ENCODE measurements at places on chromosomes 3 and 15.

GRCh38 chr15:79769933-79770759 is 126.7 kb downstream of the MTHFS start:
- no peak for DNase-seq

DNA sequence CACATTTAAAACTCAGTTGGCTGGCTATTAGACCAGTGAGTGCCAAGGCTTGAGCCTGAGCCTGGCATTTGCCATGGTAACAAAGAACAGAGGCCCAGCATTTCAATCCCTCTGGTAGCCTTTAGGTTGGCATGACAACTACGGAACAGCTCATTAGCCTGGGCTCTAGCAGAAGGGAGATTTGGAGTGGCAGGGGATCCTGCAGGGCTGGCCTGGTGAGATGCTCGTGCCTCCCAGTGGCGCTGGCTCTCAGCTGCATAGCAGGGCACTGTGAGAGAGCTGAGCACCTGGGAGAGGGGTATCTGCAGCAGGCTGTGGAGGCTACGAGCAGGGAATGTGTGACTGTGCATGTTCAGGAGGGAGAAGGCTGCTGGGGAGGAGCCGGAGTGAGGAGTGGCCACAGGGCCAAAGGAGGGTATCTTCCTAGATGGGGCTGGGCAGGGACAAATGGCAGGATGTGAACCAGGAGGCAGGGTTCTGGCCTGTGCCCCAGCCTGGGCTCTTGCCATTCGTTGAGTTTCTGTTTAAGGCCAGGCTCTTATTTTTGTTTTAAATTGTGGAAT is 5.6 kb upstream of the ABTB1 start:
- no peak for DNase-seq

GRCh38 chr3:147655236-147655635 is 246.1 kb downstream of the ZIC1 start:
- DNase-seq: no peak

DNA sequence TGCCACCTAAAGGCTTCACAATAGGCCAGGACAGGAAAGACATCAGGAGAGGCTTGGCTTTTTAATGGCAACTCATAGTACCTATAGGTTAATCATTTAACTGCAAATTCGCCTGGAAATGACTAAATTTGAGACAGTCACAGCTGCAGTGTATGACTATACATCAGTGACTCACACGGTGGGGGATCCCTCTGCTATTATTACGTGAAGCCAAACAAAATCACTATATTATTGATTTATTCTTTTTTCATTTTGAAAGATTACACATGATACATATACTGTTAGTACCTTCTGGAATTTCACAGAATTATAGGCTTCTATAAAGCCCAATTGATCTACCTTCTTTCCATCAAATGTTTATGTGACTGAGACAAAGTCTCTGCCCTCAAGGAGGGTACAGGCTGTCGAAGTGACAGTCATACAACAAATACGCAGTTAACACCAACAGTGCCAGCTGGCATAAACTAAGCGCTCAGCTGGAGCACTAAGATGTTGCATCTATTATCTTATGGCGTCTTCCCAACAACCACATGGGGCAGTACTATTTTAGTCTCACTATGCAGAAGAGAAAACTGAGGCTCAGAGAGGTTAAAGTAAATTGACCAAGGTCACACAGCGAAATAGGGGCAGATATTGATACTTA is 82.0 kb upstream of the LMOD3 start:
- no peak for DNase-seq

DNA sequence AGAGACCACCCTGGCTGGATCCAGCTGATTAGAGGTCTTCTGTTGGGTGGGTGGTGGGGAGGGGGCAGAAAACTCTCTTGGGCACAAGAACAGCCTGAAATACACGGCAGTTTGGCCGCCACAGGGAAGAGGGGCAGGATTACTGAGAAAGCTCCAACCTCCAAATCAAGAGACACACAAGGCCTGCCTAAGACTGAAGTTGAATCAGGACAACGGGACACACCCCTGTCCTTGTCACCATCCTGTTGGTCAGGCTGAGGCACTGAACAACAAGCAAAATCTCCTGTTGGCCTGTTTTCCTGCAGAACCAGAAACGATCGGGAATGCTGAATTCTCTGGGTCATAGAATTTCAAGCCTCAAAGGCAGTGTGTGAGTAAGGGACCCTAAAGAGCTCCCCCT is 247.8 kb downstream of the FAM43A start:
- DNase-seq: no peak

GRCh38 chr15:74317820-74318375 is 49.5 kb downstream of the CYP11A1 start:
- no peak for DNase-seq
